Astrocyte (in vitro differentiated cells and primary cell): ENCODE measurements at places on chromosomes 4 and X. TPM values are rescaled to one million over a fixed set of nuclear protein-coding genes. Genes with fewer than 3 reads are reported as not detected.
A peak's percentile ranks its signal among the peaks of the same experiment; 100 is the strongest.

Gene ZNF182
- total RNA-seq: 4.4 and 4.5 TPM in 2 replicates

GRCh38 chr4:53575552-53575951 is 15.7 kb downstream of the LNX1 start:
- H3K27me3 ChIP-seq: no peaks in the 10 kb centered on the region
- no peak for DNase-seq
- H3K4me3 ChIP-seq: no peak overlapping the region

GRCh38 chrX:126770179-126770578 is 49.4 kb upstream of the PRR32 start:
- DNase-seq: no peak
- H3K4me1 ChIP-seq: no peaks in the 10 kb centered on the region
- H3K27me3 ChIP-seq: no peaks in the 10 kb centered on the region
- no peak overlapping the region for H3K27ac ChIP-seq
- no peak overlapping the region for H3K4me3 ChIP-seq

GRCh38 chr4:136653640-136654406 is 878.5 kb downstream of the PCDH18 start:
- no peaks in the 10 kb centered on the region for H3K36me3 ChIP-seq
- H3K27me3 ChIP-seq: no peaks in the 10 kb centered on the region
- DNase-seq: no peak
- no peak overlapping the region for H3K27ac ChIP-seq

Gene IDH3G
- total RNA-seq: 40.0 and 41.9 TPM in 2 replicates

DNA sequence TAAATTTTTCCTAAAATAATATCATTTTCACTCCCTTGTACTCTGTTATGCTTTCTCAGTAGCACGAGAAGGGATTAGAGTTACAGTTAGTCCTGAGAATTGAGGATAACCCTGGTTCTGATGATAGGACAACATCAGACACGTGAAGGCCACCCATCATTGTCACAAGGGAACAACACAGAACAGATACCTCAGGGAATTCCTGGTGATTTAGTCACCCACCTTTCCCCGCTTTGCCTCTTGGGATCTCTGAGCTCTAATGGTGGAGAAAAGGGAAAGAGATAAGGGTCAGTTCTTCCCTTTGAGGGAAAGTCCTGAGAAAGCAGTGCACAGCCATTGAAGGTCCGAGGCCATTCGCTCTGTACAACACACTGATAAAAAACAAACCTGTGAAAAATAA is 112.3 kb upstream of the GALNT7 start:
- no peak overlapping the region for H3K4me3 ChIP-seq
- no peak for DNase-seq
- H3K27ac ChIP-seq: no peak overlapping the region
- no peaks in the 10 kb centered on the region for H3K27me3 ChIP-seq
- H3K36me3 ChIP-seq: no peaks in the 10 kb centered on the region

GRCh38 chrX:31572360-31572759 is 500.5 kb upstream of the FTHL17 start:
- H3K4me3 ChIP-seq: no peak overlapping the region
- no peaks in the 10 kb centered on the region for H3K27me3 ChIP-seq
- no peaks in the 10 kb centered on the region for H3K36me3 ChIP-seq
- peak; percentile 43 for DNase-seq
- H3K27ac ChIP-seq: no peak overlapping the region
- H3K4me1 ChIP-seq: no peaks in the 10 kb centered on the region

Gene MUC7
- total RNA-seq: not detected in 2 replicates

DNA sequence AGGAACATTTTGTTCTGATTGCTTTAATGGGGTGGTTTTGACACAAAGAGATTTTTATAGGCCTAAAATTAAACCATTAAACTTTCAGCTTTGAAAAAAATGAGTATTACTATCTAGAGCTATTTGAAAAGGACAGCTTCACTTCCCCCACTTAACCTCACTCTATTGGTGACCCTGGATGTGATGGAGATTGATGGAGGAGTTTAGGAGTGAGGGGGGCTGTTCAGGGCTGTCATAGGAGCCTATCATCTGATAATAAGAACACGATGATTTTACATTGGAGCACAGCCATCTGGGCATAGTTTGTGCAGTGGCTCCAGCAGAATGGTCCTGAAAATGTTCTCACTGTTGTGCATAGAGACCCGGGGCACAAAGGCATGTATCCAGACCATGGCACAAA is 71.1 kb upstream of the EFNB1 start:
- H3K4me3 ChIP-seq: no peak overlapping the region
- no peaks in the 10 kb centered on the region for H3K27me3 ChIP-seq
- H3K4me1 ChIP-seq: no peaks in the 10 kb centered on the region
- no peaks in the 10 kb centered on the region for H3K36me3 ChIP-seq

GRCh38 chrX:14963447-14964236 is 90.4 kb downstream of the MOSPD2 start:
- H3K4me3 ChIP-seq: no peak overlapping the region
- H3K4me1 ChIP-seq: peaks cover 8% of the 10 kb centered on the region
- peak overlapping the region; percentile 58 for H3K27ac ChIP-seq
- H3K36me3 ChIP-seq: no peaks in the 10 kb centered on the region
- no peaks in the 10 kb centered on the region for H3K27me3 ChIP-seq
- DNase-seq: peak; percentile 66

- H3K27ac ChIP-seq: peak overlapping the region; percentile 87
- DNase-seq: peak; percentile 29
- H3K4me1 ChIP-seq: peaks cover 7% of the 10 kb centered on the region
- no peaks in the 10 kb centered on the region for H3K36me3 ChIP-seq
Observed at GRCh38 chr4:184475096-184475461, 729 bp upstream of the IRF2 start.

Gene SLC10A6
- total RNA-seq: 0.26 TPM in 1 of 2 replicates, not detected in the other

Gene CPE
- 380 and 385 TPM in 2 replicates for total RNA-seq

Gene SRPX2
- 39.3 and 50.1 TPM in 2 replicates for total RNA-seq

Gene BRCC3
- 21.8 TPM in 2 replicates for total RNA-seq

GRCh38 chr4:140176735-140177134 is 22.8 kb upstream of the MAML3 start:
- H3K27me3 ChIP-seq: no peaks in the 10 kb centered on the region
- no peaks in the 10 kb centered on the region for H3K4me1 ChIP-seq
- H3K4me3 ChIP-seq: no peak overlapping the region
- no peak overlapping the region for H3K27ac ChIP-seq
- DNase-seq: peak; percentile 67
- H3K36me3 ChIP-seq: no peaks in the 10 kb centered on the region

Gene XAGE2
- not detected in 2 replicates for total RNA-seq

DNA sequence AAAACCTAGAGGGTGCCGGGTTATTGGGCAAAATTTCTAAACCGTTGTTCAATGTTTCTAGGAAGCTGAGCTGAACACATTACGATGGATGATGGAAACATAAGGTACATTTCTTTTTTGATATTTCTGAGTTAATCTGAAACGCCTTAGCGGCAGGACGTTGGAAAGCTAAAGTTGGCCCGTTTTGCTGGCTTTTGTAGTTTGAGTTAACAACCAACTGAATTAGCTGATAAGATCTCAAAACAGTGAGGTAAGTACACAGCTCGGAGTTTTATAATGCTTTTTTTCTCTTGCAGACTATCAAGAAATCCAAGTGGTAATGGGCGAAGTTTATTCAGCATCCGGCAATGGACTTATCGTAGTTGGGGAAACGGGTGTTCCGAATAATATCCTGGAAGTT is 73.5 kb downstream of the PRSS12 start:
- H3K27me3 ChIP-seq: no peaks in the 10 kb centered on the region
- H3K4me1 ChIP-seq: peaks cover 24% of the 10 kb centered on the region
- H3K36me3 ChIP-seq: peaks cover 23% of the 10 kb centered on the region

- H3K4me3 ChIP-seq: no peak overlapping the region
- no peak overlapping the region for H3K27ac ChIP-seq
- H3K27me3 ChIP-seq: no peaks in the 10 kb centered on the region
- no peaks in the 10 kb centered on the region for H3K4me1 ChIP-seq
- no peaks in the 10 kb centered on the region for H3K36me3 ChIP-seq
Observed at GRCh38 chrX:70549429-70549828, 104.8 kb downstream of the DLG3 start.

GRCh38 chr4:117740736-117741135 is 293.6 kb upstream of the NDST3 start:
- H3K27ac ChIP-seq: no peak overlapping the region
- H3K4me3 ChIP-seq: no peak overlapping the region
- no peaks in the 10 kb centered on the region for H3K36me3 ChIP-seq
- H3K27me3 ChIP-seq: no peaks in the 10 kb centered on the region
- H3K4me1 ChIP-seq: no peaks in the 10 kb centered on the region
- no peak for DNase-seq

DNA sequence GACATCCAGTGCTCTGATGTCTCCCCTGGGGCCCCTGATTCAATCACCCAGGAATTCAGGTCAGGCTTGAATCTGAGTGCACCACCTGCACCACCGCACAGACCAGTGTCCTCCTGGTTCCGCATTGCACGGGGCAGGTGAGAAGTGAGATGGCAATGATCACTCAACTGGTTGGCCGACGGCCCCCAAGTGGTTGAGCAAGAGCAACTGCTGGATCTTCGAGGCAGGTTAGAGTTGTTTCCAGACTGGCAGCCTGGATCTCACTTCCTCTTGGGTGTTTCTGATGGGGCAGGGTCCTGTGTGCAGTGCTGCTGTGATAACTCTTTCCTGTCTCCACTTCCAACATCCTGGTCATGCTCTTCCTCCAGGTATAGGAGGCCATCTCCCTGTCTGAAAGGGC is 50.4 kb downstream of the C4orf50 start:
- peaks cover 4% of the 10 kb centered on the region for H3K27me3 ChIP-seq
- no peaks in the 10 kb centered on the region for H3K36me3 ChIP-seq
- no peak for DNase-seq
- H3K4me1 ChIP-seq: no peaks in the 10 kb centered on the region

- no peak for DNase-seq
- no peaks in the 10 kb centered on the region for H3K27me3 ChIP-seq
- H3K36me3 ChIP-seq: no peaks in the 10 kb centered on the region
- no peak overlapping the region for H3K27ac ChIP-seq
Observed at GRCh38 chrX:81367291-81367690, 165.4 kb downstream of the SH3BGRL start.

DNA sequence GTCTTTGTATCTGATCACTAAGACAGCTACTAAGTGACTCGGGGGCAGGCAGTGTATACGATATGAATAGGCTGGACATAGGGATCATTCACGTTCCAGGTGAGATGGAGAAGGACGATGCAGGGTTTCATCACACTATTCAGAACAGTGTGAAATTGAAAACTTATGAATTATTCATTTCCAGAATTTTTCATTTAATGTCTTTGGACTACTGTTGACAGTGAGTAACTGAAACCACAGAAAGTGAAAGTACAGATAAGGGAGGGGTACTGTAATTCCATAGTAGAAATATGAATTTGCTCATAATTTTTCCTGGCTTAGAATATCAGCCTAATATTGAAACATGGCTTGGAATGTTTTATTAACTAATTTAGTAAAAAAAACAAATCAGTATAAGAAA is 24.4 kb downstream of the TMEM144 start:
- H3K4me1 ChIP-seq: no peaks in the 10 kb centered on the region
- DNase-seq: no peak
- no peak overlapping the region for H3K4me3 ChIP-seq
- no peaks in the 10 kb centered on the region for H3K27me3 ChIP-seq
- H3K36me3 ChIP-seq: no peaks in the 10 kb centered on the region

Gene FGD1
- 18.0 and 18.6 TPM in 2 replicates for total RNA-seq

DNA sequence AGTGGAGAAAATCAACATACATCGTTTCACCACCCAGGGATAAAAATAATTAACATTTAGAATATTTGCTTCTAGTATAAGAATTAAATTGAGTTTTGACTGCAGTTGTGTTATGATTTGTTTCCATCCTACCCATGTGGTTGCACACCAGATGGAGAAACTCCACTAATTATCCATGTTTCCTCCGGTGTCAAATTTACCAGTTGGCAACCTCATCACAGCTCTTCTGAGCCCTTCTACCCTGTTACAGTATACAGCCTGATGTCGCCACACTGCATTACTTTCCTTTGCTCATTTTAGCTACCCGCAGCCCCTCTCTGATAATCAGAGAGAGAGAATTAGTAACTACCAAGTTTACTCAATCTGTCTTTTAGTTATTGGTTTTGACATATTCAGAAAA is 411.2 kb downstream of the DTHD1 start:
- no peaks in the 10 kb centered on the region for H3K36me3 ChIP-seq
- no peaks in the 10 kb centered on the region for H3K4me1 ChIP-seq
- H3K4me3 ChIP-seq: no peak overlapping the region
- no peak for DNase-seq

Gene PRRG1
- 33.0 and 33.7 TPM in 2 replicates for total RNA-seq

- no peak overlapping the region for H3K27ac ChIP-seq
- no peaks in the 10 kb centered on the region for H3K27me3 ChIP-seq
Observed at GRCh38 chrX:11420851-11421250, 127.6 kb downstream of the AMELX start.

Gene CT45A5
- not detected in 2 replicates for total RNA-seq

- H3K27me3 ChIP-seq: no peaks in the 10 kb centered on the region
- DNase-seq: no peak
- H3K27ac ChIP-seq: no peak overlapping the region
- H3K36me3 ChIP-seq: no peaks in the 10 kb centered on the region
- no peaks in the 10 kb centered on the region for H3K4me1 ChIP-seq
- no peak overlapping the region for H3K4me3 ChIP-seq
Observed at GRCh38 chr4:116101321-116101720, 984.1 kb downstream of the TRAM1L1 start.

Gene STAP1
- not detected in 2 replicates for total RNA-seq

DNA sequence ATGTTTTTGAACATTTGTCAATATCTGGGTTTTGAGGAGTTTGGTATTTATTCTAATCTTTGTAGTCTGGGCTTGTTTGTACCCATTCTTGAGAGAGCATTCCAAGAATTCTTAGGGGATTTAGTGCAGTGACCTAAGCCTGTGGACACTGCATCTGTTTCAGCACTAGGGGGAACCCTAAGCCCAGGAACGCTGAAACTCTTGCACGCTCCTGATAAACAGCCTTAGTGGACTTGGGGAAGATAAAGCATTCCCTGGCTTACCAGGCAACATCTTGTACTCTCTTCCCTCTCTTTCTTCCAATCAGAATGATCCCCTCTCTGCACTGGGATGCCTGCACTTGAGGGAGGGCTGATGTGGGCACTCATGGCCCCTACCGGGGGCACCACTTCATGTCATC is 654.9 kb upstream of the HTR2C start:
- no peak overlapping the region for H3K4me3 ChIP-seq
- no peaks in the 10 kb centered on the region for H3K36me3 ChIP-seq
- DNase-seq: peak; percentile 5

Gene PPA2
- total RNA-seq: 47.0 and 52.3 TPM in 2 replicates

DNA sequence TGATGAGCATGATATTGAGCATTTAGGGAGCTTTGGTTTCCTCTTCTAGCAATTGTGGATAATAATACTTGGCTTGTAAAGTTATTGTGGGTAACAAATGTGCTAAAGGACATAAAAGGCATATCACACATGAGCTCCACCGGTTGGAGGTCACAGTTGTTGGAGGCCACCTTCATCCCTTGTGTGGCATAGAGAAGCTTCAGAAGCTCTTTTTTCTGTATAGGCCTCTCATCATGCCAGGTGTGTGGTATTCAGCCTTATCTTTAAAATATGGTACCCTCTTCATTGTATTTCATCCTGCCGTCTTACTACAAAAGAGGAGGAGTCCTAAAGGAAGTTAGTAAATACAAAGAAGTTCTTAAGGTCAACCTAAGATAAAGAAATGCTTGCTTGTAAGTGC is 66.4 kb downstream of the HMGB2 start:
- no peak for DNase-seq
- no peak overlapping the region for H3K4me3 ChIP-seq
- no peaks in the 10 kb centered on the region for H3K36me3 ChIP-seq
- no peak overlapping the region for H3K27ac ChIP-seq
